Activated CD4-positive, alpha-beta T cell treated with anti-CD3 and anti-CD28 coated beads, Interleukin-2, amount 10 ng/mL, durations not matched to agents 7 days and 5 days (primary cell): ENCODE measurements at places on chromosomes 4 and X. TPM values are rescaled to one million over a fixed set of nuclear protein-coding genes. Genes with fewer than 3 reads are reported as not detected.

DNA sequence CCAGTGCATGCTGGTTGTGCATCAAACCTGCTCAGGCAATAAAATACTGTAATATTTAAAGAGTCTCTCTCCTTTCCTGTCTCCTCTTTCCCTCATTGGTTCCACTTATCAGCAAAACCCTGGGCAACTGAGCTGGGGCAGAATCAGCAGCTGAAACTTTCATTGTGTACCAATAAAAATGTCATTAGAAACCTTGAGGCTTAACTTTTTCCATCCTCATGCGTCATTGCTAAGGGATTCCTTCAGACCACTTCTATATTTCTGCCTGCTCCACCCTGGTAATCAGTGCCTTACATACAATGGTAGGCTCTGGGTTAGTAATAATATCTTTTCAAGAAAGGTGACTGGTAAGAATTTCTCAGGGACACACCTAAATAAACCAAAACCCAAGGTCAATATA is 880.3 kb downstream of the RPA4 start:
- DNase-seq: no peak
- H3K4me1 ChIP-seq: no peaks in the 10 kb centered on the region
- H3K36me3 ChIP-seq: no peaks in the 10 kb centered on the region
- no peak overlapping the region for H3K27ac ChIP-seq
- H3K4me3 ChIP-seq: no peak overlapping the region
- H3K27me3 ChIP-seq: no peaks in the 10 kb centered on the region

DNA sequence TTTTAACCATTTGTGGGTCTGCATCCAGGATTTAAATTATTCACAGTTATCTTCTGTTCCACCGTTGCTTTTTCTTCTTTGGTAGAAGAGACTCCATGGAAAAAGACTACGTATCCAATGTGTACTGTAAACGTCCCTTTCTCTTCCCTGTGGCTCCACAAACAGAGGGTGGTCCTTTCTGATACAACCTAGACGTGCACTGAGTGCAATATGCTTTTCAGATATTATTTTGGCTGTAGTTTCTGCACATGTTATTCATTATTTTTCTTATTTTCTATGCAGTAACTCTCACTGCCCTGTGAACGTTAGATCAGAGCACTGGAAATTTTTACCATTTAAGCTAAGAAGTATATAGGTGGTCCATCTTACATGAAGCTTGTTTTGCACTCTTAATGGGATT is 72.7 kb downstream of the SHISA3 start:
- peaks cover 2% of the 10 kb centered on the region for H3K36me3 ChIP-seq
- H3K27ac ChIP-seq: no peak overlapping the region
- no peak for DNase-seq
- H3K4me1 ChIP-seq: no peaks in the 10 kb centered on the region

Gene RHOXF2B
- not detected for total RNA-seq

- H3K4me3 ChIP-seq: no peak overlapping the region
- DNase-seq: peak; percentile 17
- no peak overlapping the region for H3K27ac ChIP-seq
- no peaks in the 10 kb centered on the region for H3K27me3 ChIP-seq
- no peaks in the 10 kb centered on the region for H3K36me3 ChIP-seq
- no peaks in the 10 kb centered on the region for H3K4me1 ChIP-seq
Observed at GRCh38 chrX:479273-479981, 92.7 kb upstream of the PPP2R3B start.

- no peak overlapping the region for H3K27ac ChIP-seq
- H3K27me3 ChIP-seq: no peaks in the 10 kb centered on the region
- H3K4me1 ChIP-seq: peaks cover 7% of the 10 kb centered on the region
Observed at GRCh38 chr4:152344001-152344400, 191.9 kb downstream of the FBXW7 start.

- no peaks in the 10 kb centered on the region for H3K36me3 ChIP-seq
- H3K27ac ChIP-seq: no peak overlapping the region
- no peaks in the 10 kb centered on the region for H3K4me1 ChIP-seq
- DNase-seq: no peak
- H3K4me3 ChIP-seq: no peak overlapping the region
Observed at GRCh38 chr4:8709050-8709728, 116.6 kb downstream of the CPZ start.

Gene VCX
- not detected for total RNA-seq

GRCh38 chrX:37986893-37987292 is 19.5 kb upstream of the SYTL5 start:
- H3K36me3 ChIP-seq: no peaks in the 10 kb centered on the region
- no peak overlapping the region for H3K4me3 ChIP-seq
- no peaks in the 10 kb centered on the region for H3K4me1 ChIP-seq
- no peaks in the 10 kb centered on the region for H3K27me3 ChIP-seq

Gene MAOA
- 0.10 TPM for total RNA-seq

GRCh38 chrX:2507904-2508627 is 7.3 kb upstream of the DHRSX start:
- DNase-seq: no peak
- H3K4me3 ChIP-seq: no peak overlapping the region

GRCh38 chr4:147014946-147015345 is 69.3 kb upstream of the TTC29 start:
- no peak overlapping the region for H3K4me3 ChIP-seq
- no peak for DNase-seq
- H3K27me3 ChIP-seq: peaks cover 6% of the 10 kb centered on the region
- no peaks in the 10 kb centered on the region for H3K4me1 ChIP-seq

DNA sequence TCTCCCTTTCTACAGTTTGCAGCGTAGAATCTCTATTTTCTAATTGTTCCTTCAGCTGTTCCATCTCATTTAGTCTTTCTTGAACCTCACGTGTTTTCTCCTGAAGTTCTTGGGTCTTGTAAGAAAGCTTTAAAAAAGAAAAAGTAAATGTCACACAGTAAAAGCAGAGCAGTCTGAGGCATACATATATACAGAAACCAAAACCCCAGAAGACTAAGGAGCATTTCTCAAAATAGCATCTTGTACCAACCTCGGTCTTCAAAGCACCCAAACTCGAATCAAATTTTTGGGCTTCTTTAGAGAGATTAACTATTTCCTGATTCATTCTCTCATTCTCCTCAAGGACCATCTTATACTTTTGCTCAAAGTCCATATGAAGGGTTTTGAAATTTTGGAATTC is 39.4 kb downstream of the CENPE start:
- H3K4me1 ChIP-seq: peaks cover 3% of the 10 kb centered on the region
- peaks cover 60% of the 10 kb centered on the region for H3K36me3 ChIP-seq
- H3K27me3 ChIP-seq: no peaks in the 10 kb centered on the region

- H3K36me3 ChIP-seq: no peaks in the 10 kb centered on the region
- no peaks in the 10 kb centered on the region for H3K27me3 ChIP-seq
- H3K27ac ChIP-seq: no peak overlapping the region
Observed at GRCh38 chr4:86841309-86841708, 7.9 kb downstream of the SLC10A6 start.

Gene ODAM
- total RNA-seq: not detected

Gene NALF2
- 0.19 TPM for total RNA-seq

- no peaks in the 10 kb centered on the region for H3K4me1 ChIP-seq
- no peak overlapping the region for H3K27ac ChIP-seq
- DNase-seq: no peak
- H3K36me3 ChIP-seq: no peaks in the 10 kb centered on the region
Observed at GRCh38 chr4:30953799-30954198, 233.6 kb downstream of the PCDH7 start.

Gene COL4A6
- total RNA-seq: not detected

Gene PAGE5
- total RNA-seq: not detected

Gene IGSF1
- total RNA-seq: not detected

GRCh38 chr4:102665527-102665926 is 95.2 kb downstream of the MANBA start:
- H3K27ac ChIP-seq: no peak overlapping the region
- peaks cover 6% of the 10 kb centered on the region for H3K4me1 ChIP-seq
- H3K27me3 ChIP-seq: no peaks in the 10 kb centered on the region

DNA sequence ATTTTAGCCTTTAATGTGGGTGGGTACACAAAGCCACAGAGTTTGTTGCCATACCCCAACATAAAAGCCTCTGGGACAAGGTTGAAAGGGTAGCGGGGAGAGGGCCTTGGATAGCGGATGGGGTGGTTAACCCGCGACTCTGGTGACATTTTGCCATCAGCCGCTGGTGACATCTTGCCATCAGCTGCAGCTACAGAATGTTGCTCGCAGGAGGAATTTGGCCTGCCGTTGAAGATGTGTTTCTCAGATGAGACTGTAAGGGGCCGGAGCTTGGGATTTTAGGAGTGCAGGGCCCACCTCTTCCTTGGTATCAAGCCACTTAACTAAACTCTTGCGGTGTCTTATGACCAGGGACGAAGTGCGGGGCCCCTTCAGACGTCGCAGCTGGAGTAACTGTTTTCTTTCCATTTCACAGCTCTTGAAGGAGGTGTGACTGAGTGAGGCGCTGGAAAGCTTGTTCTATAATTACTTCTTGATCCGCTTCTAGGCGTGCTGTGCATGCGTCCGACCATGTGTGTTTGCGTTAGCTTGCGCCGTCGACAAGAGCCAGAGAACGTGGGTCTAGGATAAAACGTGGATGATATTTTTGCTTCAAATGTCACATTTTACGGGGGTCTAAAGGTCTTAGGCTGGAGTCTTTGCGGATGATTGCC is 820 bp upstream of the RASL11B start:
- peak overlapping the region; percentile 63 for H3K27ac ChIP-seq
- H3K4me1 ChIP-seq: peaks cover 17% of the 10 kb centered on the region
- no peaks in the 10 kb centered on the region for H3K36me3 ChIP-seq
- DNase-seq: no peak

DNA sequence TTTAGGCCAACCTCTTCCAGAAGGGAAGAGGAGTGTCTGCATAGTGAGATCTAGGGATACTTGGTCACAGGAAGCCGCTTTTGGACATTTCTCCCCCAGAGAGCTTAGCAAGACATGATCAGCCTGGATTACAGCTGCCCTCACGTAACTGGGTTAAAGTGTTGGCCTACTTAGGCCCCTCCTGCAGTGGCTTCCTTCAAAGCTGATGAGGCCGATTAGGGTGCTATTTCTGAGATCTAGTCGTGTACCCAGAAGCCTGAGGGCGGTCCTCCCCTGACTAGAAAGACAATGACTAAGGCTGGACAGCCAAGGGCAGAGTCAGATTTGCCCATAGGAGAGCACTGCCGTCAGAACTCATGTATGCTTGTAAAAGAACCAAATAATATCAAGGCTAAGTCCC is 135.0 kb downstream of the AMMECR1 start:
- peaks cover 9% of the 10 kb centered on the region for H3K36me3 ChIP-seq
- H3K4me3 ChIP-seq: no peak overlapping the region
- no peak overlapping the region for H3K27ac ChIP-seq
- DNase-seq: no peak
- peaks cover 3% of the 10 kb centered on the region for H3K4me1 ChIP-seq

- no peaks in the 10 kb centered on the region for H3K36me3 ChIP-seq
- DNase-seq: no peak
- H3K4me3 ChIP-seq: no peak overlapping the region
- no peak overlapping the region for H3K27ac ChIP-seq
- peaks cover 2% of the 10 kb centered on the region for H3K27me3 ChIP-seq
- no peaks in the 10 kb centered on the region for H3K4me1 ChIP-seq
Observed at GRCh38 chr4:128579154-128579853, 230.2 kb upstream of the JADE1 start.

DNA sequence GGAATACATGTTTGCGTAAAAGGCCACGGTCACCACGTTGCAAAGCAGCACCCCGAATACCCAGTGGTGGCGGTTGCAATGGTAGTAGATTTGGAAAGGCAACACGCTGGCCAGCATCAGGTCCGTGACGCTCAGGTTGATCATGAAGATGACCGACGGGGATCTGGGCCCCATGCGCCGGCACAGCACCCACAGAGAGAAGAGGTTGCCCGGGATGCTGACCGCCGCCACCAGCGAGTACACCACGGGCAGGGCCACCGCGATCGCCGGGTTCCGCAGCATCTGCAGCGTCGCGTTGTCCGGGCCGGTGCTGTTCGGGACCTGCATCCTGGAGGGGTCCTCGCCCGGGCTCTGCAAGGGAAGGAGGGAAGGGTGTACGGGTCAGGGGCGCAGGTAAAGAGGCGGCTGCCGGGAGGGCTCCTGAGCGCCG is 13.5 kb upstream of the ASMTL start:
- DNase-seq: peak; percentile 5
- peaks cover 67% of the 10 kb centered on the region for H3K36me3 ChIP-seq
- H3K27ac ChIP-seq: peak overlapping the region; percentile 82
- H3K27me3 ChIP-seq: no peaks in the 10 kb centered on the region

Gene TMPRSS11F
- total RNA-seq: not detected

DNA sequence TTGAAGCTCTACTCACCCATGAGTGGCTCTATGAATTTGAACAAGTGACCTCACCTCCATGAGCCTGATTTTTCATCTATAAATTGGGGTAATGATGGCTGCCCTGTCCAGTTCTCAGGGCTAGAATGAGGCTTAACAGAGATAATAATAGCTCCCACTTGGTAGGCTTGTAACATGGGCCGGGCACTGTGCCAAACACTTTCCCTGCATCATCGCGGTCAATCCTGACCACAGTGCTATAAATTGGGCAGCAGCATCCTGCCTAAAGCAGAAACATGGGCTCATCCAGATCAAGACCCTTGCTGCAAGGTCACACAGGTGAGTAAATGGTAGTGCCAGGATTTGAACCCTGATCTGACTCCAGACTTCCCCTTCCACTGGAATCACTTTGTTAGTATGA is 12.8 kb downstream of the APLN start:
- H3K4me1 ChIP-seq: peaks cover 10% of the 10 kb centered on the region
- H3K27me3 ChIP-seq: no peaks in the 10 kb centered on the region
- H3K4me3 ChIP-seq: no peak overlapping the region
- DNase-seq: no peak

Gene PDCL2
- total RNA-seq: not detected

GRCh38 chr4:17528551-17529165 is 13.7 kb downstream of the CLRN2 start:
- no peak for DNase-seq
- H3K27ac ChIP-seq: no peak overlapping the region
- no peak overlapping the region for H3K4me3 ChIP-seq
- no peaks in the 10 kb centered on the region for H3K36me3 ChIP-seq

GRCh38 chr4:20430259-20430941 is 178.7 kb downstream of the SLIT2 start:
- no peak overlapping the region for H3K4me3 ChIP-seq
- H3K27me3 ChIP-seq: peaks cover 10% of the 10 kb centered on the region
- DNase-seq: no peak
- H3K36me3 ChIP-seq: no peaks in the 10 kb centered on the region

- no peak overlapping the region for H3K4me3 ChIP-seq
- H3K27ac ChIP-seq: no peak overlapping the region
- peaks cover 3% of the 10 kb centered on the region for H3K27me3 ChIP-seq
Observed at GRCh38 chr4:121199742-121200561, 35.8 kb upstream of the TNIP3 start.

DNA sequence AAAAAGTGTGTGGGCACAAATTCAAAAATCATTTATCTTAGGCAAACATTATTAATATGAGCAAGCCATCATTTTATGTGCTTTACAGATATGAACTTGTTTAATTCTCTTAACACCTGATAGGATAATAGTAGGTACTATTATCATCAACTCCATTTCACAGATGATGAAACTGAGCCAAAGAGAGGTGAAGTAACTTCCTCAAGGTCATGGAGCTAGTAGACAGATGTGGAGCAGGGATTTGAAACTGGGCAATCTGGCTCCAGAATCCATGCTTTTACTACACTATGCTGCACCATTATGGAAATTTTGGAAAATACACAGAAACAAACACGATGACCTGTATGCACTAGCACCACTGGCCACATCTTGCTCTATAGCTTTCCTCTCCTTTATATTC is 1.0 kb upstream of the PIN4 start:
- H3K4me3 ChIP-seq: no peak overlapping the region
- H3K36me3 ChIP-seq: peaks cover 2% of the 10 kb centered on the region
- H3K27me3 ChIP-seq: no peaks in the 10 kb centered on the region
- H3K27ac ChIP-seq: no peak overlapping the region

Gene GLOD5
- not detected for total RNA-seq

- H3K4me1 ChIP-seq: peaks cover 9% of the 10 kb centered on the region
- peaks cover 57% of the 10 kb centered on the region for H3K36me3 ChIP-seq
- no peak overlapping the region for H3K4me3 ChIP-seq
Observed at GRCh38 chr4:25783943-25784342, 78.8 kb downstream of the SEL1L3 start.

Gene ADH7
- not detected for total RNA-seq
